AML-193 (cell line): ENCODE measurements at places on chromosomes 3 and 15.

DNA sequence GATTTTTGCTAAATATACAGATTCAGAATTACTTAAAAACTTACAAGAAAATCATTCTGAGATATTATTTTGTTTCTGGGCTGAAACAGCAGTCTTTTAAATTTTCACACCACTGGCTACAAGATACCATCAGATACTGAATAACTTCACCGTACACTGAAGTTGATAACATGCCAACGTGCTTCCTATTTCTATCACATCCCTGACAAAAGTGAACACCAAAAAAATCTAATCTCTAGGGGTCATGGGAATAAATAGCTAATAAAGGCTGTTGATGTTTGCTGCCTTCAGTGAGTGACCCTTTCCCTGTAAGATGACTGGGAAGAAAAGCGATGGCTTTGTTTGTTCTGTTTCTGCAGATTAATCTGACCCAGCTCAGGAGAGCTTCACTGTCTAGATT lies 120.5 kb downstream of the DUT start:
- DNase-seq: no peak

GRCh38 chr15:64938192-64938591 lies 26.5 kb downstream of the ANKDD1A start:
- DNase-seq: no peak

DNA sequence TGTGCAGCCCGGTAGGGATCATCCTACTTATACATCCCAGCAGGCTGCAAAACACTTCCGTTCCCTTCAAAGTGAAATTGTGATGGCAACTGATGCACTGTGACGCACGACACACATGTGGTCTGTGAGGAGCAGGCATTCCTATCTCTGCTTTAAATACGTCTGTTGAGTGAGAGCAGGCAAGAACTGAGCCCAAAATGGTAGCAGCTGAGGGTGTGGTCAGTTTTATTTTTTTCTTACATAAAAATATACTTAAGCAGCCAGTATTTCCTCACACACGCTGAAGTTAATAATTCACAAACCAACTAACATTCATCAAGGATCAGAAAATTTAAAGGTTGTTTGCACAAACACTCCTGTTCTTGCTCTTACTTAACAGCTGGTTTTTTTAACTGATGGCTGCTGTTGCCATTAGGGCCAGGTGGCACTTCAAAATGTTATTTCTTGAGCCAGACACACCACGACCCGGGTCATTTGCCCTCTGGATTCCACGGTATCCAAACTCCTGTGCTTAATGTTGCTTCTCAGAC lies 23.9 kb downstream of the LRIG1 start:
- no peak for DNase-seq

GRCh38 chr15:38153781-38154180 lies 98.9 kb upstream of the SPRED1 start:
- DNase-seq: no peak

DNA sequence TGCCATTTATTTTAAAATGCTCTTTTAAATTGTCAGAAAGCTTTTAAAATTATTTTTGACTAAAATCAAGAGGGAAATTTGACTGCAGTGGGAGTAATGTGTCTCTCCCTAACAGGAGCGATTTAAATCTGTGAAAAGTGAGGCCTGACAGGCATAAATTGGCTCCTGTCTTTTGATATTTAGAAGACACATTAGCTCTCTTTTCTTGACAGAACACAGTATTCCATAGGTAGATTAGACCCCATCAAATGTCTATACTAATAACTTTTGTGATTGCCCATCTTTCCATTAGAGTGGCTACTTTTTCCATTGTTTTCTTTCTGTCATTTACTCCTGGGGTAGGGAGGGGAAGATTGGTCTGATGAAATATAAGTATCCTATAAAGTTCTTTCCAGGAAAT lies 866.3 kb downstream of the ROBO1 start:
- DNase-seq: no peak

DNA sequence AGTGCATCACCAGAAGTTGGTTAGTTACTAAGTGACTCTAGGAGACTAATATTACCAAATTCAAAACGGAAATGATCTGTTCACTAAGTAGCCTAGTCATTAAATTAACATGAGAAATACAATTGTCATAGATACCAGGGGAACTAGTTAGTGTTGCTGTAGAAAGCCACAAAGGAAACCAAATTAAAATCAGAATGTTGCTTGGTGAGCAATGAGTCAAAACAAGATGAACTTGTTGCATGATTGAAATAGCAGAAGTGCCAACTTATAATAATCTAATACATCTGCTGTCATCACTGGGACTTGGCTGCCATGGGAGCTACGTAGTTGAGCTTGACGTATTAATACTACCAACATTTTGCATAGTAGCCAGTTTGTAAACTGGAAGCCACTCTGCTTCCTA lies 458.1 kb downstream of the DIPK2A start:
- no peak for DNase-seq

GRCh38 chr3:133277813-133278212 lies 122.0 kb upstream of the BFSP2 start:
- no peak for DNase-seq

- DNase-seq: no peak
These were observed 246.9 kb upstream of the LRIG1 start for GRCh38 chr3:66747696-66748095.

GRCh38 chr15:47184003-47184907 lies 533.0 kb upstream of the SEMA6D start:
- no peak for DNase-seq

- no peak for DNase-seq
These were observed 76.1 kb downstream of the SYNPR start for GRCh38 chr3:63354160-63354559.

DNA sequence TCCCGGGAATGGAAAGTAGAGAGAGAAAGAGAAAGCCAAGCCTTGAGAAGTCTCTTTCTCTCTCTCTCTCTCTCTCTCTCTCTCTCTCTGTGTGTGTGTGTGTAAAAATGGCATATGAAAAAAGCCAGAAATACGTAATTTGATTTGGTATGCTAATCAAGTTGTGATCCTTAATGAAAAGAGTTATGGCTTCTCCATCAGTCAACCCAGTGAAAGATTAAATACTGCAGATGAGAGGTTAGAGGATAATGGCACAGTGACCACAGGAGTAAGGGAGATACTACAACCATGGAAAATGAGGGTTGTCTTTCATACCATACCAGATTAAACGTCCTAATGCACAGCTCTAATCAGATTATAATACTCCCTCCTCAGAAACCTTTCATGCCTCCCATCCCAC lies 193.5 kb upstream of the SOX2 start:
- no peak for DNase-seq

GRCh38 chr3:77169823-77170222 lies 129.9 kb downstream of the ROBO2 start:
- no peak for DNase-seq

DNA sequence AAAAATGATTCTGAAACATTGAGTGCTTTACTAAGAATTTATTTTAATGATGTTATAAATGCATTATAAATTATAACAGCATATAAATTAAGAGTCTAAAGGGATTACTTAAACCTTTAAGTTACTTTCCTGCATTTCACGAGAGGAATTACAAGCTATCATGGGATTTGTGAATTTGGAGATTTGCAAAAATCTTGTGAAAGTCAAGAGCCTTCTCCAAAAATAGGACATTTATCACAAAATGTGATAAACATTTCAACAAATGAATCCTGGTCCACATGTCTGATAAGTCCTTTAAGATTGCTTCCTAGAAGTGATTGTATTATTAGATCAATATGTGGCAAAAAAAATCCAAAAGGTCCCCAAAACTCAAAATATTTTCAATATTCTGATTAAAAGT lies 154.5 kb downstream of the ATP8B4 start:
- no peak for DNase-seq

DNA sequence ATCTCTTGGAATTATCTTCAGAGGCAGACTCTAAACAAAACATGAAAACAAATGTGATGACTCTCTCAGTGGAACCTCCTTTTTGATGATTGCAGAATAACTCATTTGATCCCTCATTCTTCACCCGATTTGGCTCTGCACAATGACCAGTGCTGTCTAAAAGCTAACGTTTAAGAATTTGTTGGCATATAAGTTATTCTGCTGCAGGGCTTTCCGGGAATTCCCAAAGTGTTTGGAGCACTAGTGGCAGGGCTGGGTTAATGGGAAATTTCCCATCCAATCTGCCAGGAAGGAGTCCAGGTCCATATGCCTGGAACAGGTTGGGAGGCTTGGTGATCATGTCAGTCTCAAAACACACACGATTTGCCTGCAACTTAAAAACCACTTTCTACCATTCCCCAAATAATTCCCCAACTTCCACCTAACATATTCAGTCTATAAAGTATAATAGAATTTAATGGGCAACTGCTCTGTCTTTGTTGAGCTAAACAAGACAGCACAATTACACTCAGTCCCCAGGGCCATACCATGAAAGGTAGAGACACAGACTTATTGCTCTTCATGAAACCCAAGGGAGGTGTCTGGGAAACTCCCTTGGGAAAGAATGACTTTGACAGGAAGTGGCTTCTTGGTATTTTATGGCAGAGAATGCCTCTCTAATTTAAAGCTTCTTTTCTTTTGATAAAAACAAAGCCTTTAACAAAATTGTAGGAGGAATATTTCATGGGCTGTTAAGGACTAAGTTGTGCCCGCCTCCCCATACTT lies 38.0 kb downstream of the ARRDC4 start:
- no peak for DNase-seq

GRCh38 chr3:157127831-157128767 lies 31.8 kb downstream of the CCNL1 start:
- DNase-seq: no peak

GRCh38 chr15:66716656-66717020 lies 14.6 kb downstream of the SMAD6 start:
- DNase-seq: no peak

DNA sequence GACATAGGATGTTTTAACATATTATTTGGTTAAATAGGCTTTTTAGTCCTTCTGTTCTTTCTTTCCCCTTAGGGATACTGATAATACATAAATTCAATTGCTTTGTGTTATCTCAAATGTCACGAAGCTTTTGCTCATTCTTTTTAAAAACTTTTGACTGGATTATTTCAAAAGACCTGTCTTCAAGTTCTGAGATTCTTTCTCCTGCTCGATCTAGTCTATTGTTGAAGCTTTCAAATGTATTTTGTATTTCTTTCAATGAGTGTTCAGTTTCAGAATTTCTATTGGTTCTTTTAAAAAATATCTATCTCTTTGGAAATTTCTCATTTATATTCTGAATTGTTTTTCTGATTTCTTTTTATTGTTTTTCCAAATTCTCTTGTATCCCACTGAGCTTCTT lies 16.9 kb downstream of the IL20RB start:
- DNase-seq: no peak

DNA sequence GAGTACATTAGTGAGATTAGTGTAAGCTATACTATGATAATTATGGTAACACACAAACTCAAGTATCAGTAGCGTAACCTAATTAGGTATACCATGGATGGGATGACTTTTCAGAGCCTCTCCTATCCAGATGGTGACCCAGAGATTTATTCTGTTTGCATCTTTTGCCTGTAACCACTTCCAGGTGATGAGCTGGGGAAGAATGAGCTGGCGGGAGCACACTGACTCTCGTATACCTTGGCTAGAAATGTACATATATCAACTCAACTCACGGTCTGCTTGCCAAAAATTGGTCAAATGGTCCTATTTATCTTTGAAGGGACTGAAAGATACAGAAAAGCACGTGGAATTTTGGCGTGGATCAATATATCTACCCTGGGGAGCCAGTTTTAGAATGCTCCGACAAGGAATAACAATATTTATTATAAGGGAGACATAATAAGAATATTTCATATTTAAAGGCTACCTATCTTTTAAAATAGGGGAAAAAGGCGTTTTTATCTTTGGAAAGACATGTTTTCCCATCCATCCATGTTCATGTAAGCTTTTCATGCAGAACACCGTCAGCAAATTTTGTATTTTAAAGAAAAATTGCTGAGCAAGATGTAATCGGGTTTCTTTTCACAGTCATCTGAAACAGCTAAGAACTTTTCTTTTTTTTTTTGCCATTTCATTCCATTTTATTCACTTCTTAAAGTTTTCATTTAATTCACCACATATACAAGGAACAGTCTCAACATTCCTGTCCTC lies 502.6 kb upstream of the CBLB start:
- no peak for DNase-seq

DNA sequence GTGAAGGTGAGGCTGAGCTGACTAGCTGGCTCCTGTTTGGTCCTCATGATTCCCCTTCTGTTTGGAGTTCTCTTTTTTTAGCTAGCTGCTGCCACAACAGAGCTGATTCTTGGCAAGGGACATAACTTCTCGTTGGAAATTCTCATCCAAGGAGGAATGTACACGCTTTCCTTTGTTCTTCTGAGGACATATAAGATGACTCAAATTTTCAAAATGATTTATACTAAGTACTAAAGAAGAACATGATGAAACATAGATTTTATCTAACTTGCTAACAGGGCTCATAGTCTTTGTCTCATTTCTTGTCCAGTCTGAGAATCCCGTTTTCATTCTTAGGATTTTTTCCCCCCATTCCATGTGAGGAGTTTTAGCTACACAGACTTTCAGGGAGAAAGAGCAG lies 2.9 kb upstream of the TFG start:
- DNase-seq: no peak

DNA sequence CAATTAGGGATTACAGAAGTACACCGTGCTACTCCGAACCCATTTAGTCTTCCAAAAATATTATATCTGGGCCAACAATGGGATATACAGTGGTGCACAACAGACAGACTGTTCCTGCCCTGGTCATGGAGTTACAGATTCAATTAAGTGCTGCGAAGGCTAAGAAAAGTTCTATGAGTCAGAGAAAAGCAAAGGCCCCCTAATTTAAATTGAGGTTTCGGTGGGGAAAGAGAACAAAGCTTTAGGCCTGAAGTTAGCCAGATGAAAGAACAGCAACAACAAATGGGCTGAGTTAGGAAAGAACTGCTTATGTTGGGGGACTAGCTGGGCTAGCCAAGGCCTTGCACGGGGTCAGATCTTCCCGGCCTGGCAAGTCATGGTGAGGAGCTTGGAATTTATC lies 131.8 kb downstream of the MDFIC2 start:
- no peak for DNase-seq

- DNase-seq: no peak
These were observed 154.6 kb downstream of the APBA2 start for GRCh38 chr15:29040370-29040751.

DNA sequence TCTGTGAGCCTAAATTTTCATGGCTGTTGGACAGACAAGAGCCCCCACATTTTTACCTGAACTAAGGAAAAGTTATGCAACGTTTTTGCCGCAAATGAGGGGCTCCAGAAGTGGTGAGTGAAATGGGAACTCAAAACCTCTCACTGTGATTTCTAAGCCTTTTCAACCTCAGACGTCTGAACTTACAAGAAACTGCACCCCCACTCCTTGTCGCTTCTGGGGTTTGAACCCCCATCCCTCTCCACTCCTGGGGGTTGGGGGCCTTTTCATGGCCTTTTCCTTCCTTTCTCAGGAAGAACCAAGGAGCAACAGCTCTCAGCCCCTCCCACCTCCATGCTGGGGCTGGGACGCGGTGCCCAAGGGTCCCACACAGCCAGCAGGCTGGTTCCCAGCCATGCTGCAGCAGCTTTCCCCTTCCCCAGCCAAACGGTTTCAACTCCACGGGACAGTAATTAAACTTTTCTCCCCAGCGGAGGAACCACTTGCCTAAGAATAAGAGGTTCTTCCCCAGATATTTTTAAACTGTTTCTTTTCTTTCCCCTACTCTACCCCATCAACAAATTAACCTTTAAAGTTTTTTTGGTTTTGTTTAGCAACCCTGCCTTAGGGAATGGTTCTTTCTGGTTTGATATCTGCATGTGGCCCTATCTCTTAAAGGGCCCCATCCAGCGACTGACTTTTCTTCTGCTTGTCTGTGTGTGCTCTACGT lies 387.6 kb upstream of the CBLB start:
- DNase-seq: no peak
